Bronchial epithelial cell (primary cell): ENCODE measurements at places on chromosomes 3 and 15. TPM values are rescaled to one million over a fixed set of nuclear protein-coding genes. Genes with fewer than 3 reads are reported as not detected.

The TRH gene
- total RNA-seq = not detected in 2 replicates

DNA sequence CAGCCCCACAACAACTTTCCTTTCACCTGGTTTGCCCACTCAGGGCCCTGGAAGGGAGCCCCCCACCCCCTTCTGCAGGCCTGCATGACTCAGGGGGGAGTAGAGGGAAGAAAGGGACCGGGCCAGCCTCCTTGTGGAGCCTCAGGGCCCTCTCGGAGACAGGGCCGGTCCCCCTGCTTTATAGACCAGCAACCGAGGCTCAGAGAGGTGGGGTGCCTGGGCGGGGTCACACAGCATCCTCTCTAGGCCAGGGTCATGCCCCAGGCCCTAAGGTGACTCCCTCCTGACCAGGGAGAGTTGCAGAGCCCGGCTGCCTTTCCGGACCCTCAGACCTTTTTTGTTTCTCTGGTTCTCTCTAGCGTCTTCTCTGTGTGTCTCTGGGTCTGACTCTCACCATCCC, 211.3 kb downstream of the TBC1D2B start:
- no peak for DNase-seq

The TMEM212 gene
- total RNA-seq = not detected in 2 replicates

DNA sequence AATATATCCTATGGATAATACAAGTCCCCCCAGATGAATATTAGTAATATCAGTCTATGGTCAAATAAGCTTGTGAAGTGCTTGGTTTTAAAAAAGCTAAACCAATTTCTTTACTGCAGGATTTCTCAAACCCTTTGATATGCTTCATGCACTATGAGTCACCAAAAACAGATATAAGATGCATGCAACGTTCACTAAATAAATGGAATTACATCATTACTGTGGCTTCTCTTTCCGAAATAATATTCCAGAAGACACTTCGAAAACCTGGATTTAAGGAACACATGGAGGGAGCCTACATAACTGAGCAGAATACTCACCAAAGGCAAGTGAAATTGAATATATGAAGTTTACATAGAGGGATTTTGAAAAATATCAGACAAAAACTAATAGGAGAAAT, 126.3 kb upstream of the ABI3BP start:
- peak; percentile 48 for DNase-seq

- no peak for DNase-seq
Observed at GRCh38 chr3:129953621-129954020, 20.9 kb upstream of the TRH start.

- DNase-seq = no peak
Observed at GRCh38 chr3:9690451-9691450, 12.9 kb upstream of the CPNE9 start.

DNA sequence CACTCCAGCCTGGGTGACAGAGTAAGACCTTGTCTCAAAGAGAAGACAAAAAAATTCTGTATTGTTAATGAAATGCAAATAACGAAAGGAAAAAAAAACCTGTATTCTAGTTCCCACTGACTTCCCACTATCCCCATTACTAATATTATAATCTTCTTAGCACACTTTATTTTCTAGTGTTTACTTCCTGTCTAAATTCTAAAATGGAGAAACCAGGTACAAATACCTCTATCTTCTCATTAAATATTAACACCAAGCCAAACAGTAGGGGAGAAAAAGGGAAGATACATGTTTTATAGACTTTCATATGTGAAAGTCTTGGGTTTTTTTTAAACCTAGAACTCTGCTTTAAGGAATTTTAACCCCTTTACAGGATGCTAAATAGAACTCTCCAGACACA, 55.3 kb upstream of the PLXND1 start:
- DNase-seq = no peak

The RASL12 gene
- total RNA-seq = not detected in 2 replicates

The ERICH6 gene
- total RNA-seq = under 0.01 TPM in 1 of 2 replicates, not detected in the other

DNA sequence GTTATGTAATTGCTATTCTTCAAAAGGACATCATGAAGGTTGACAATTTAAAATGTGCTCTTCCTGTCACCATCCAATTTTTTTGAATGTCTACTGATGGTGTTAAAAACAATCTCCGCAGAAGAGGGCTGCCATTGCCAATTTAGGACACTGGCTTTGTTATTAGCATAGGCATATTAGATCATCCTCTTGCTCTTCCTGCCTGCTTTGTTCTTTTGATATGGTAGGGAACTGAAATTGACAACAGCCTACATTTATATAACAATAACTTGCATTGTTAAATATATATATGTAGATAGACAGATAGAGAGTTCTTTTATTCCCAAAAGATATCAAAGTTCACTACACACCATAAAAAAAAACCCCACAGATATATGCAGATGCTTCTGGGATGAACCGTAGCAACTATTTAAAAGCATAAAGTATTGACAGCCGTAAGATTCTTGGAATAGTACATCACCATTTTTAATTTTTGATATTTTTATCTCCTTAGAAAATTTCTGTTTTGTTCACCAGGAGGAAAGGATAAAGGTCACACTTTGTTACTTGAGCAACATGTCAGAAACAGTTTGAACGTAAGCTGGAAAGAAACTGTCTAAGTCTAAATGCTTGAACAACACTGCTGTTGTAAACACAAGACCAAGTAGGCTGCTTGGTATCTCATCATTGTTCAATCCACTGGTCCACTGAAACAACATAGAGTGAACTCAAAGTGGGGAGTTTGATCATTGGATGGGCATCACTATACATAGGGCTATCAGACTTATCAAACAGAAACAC, 66.5 kb downstream of the MDFIC2 start:
- no peak for DNase-seq

The CELSR3 gene
- 1.0 and 1.1 TPM in 2 replicates for total RNA-seq

GRCh38 chr3:180048103-180048502, 11.4 kb upstream of the PEX5L start:
- no peak for DNase-seq

- no peak for DNase-seq
Observed at GRCh38 chr3:30333143-30333542, 273.3 kb upstream of the TGFBR2 start.

DNA sequence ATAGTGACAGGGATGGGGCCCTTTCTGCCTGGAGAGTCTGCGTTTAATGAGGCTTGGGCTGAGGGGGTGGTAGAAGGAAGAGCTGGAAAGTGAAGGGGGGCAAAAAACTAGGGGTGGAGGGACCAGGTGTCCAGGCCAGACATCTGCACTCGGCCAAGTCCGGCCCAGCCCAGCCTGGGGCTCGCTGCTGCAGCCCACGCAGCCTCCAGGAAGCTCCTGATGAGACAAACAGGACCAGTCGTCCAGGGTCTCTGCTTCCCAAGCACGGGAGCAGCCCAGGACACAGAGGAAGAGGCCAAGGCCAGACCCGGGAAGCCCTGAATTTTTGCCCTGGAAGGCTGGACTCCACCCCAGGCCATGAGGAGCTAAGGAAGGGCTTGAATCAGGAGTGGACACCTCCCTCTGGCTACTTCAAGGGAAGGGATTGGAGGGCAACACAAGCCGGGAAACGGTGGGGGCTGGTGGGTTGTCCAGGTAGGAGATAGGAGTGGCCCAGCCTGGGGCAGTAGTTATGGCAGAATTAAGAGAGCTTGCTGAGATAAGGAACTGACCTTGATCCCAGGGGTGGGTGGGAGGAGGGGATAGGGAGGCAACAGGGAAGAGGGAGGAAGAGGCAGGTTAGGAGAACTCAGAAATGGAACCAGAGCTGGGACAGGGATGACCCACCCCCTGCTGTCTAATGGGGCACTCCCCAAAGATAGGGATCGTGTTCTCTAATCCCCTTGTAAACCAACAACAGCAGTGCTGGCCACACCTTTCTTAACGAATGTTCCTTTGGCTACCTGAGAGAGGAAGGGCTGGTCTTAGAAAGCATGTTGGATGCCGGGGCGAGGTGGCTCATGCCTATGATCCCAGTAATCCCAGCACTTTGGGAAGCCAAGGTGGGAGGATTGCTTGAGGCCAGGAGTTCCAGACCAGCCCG, 89.5 kb downstream of the ANP32A start:
- no peak for DNase-seq

DNA sequence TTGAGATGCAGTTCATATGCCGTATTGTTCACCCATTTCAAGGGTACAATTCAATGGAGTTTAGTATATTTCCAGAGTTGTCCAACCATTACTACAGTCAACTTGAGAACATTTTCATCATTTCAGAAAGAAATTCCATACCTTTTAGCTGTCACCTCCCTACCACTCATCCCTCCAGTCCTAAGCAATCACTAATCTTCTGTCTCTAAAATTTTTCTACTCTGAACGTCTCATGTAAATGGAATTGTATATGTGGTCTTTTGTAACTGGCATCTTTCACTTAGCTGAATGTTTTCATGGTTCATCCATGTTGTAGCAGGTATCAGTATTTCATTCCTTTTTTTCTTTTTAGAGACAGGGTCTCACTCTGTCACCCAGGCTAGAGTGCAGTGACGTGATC, 51.1 kb downstream of the CMTM7 start:
- peak; percentile 56 for DNase-seq

DNA sequence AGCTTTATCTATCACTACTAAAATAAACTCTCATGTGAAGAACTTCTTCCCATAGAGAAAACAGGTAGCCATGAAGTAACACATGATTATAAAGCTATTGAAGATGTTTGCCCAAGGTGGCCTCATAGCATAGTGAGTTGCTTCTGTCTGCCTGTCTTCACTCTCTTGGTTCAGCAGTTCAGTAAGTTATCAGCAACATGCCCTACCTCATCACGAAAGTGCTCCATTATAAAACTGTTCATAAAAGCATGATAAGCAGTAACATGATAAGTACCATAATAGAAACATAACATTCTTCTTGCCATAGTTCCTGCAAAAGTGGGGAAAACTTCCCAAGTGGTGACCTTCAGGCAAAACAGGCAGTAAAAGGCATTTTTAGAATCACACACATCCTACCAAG, 45.6 kb downstream of the MRPL3 start:
- DNase-seq = no peak

The PLCB2 gene
- not detected in 2 replicates for total RNA-seq

The KCNMB3 gene
- 0.38 and 1.1 TPM in 2 replicates for total RNA-seq

- DNase-seq = no peak
Observed at GRCh38 chr3:42556089-42556632, 25.6 kb downstream of the SEC22C start.

GRCh38 chr3:141955175-141955574, 78.7 kb downstream of the ATP1B3 start:
- peak; percentile 12 for DNase-seq

The NECTIN3 gene
- 6.4 and 13.2 TPM in 2 replicates for total RNA-seq

DNA sequence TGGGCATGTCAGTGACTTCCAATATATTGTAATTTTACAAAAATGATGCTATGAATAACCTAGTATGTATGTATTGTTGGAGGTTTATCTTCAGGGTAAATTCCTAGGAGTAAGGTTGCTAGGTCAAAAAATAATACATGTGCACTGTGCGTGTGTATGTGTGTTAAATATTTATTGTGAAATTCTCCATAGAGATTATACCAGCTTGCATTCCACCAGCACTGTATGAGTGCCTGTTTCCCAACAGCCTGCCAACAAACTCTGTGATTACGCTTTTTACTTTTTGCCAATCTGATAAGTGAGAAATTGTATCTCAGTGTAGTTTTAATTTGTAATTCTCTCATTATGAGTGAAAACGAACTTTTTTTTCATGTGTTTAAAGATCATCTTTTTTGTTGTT, 12.6 kb upstream of the IGF2BP2 start:
- DNase-seq = no peak

DNA sequence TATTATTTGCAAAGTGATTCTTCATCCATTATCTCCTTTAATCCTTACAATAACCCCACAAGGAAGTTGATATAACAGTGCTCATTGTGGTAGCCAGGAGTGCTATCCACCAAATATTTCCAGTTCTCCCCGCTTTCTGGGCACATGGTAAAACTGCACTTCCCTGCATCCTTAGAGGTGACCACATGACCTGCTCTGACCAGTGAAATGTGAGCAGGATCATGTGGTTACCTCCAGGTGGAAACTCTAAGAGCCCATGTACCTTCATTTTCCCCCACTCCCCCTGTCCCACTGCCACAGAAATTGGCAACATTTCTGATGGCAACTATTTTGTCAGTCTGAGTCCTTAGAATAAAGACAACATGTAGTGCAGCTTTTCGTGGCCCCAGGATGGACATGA, 89.7 kb downstream of the MRPL46 start:
- DNase-seq = no peak

DNA sequence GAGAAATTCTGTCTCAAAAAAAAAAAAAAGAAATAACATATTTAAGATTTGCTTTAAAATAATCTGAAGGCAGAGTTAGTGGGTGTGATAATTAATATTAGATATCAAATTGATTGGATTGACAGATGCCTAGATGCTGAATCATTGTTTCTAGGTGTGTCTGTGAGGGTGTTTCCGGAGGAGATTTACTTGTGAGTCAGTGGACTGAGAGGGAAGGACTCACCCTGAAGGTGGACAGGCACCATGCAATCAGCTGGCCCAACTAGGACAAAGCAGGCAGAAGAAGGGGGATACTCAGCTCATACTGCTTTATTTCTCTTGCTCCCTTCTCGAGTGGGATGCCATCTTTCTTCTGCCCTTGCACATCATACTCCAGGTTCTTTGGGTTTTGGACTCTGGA, 16.7 kb upstream of the RPL24 start:
- DNase-seq = peak; percentile 93

DNA sequence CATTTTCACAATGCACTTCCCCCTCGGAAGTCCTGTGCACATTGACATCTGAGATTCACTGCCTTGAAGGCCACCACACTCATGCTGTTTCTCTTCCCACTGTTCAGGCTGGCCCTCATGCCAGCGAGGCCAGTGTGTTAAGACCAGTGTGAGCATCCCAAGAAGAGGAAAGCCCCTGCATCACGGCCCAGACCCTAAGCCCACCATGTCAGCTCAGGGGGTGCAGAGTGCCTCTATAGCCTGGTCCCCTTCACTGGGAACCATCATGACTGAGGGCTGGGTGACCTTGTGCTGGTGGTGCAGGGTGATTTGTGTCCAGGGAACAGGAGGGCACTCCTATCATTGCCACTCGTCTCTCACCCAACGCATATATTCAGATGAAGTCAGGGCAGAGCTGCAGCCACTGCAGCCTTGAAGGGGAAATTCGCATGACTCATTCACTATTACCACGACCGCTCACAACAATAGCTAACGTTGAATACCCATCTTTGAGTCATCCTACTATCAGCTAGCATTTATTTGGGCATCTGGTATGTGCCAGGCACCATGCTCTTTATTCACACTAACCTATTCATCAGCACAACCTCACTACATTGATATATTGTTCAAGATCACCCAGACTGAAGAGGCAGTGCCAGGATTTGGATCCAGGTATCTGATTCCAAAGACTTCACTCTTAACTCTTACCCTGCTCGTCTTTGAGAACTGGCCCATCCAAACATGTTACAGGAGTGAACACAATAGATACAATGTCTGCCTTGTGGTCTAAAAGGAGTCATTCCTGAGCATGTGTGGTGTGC, 58.8 kb upstream of the SLC6A11 start:
- DNase-seq = peak; percentile 97

- no peak for DNase-seq
Observed at GRCh38 chr15:82914396-82914795, 38.1 kb downstream of the HOMER2 start.

- peak; percentile 48 for DNase-seq
Observed at GRCh38 chr3:71413572-71413971, 170.0 kb downstream of the FOXP1 start.

GRCh38 chr15:39747326-39747725, 35.3 kb downstream of the FSIP1 start:
- peak; percentile 64 for DNase-seq

The REC114 gene
- total RNA-seq = not detected in 2 replicates

GRCh38 chr15:78374436-78375393, 34.6 kb downstream of the CRABP1 start:
- peak; percentile 86 for DNase-seq

The ST3GAL6 gene
- total RNA-seq = 2.9 and 5.4 TPM in 2 replicates

The PLXNB1 gene
- total RNA-seq = 63.7 and 90.4 TPM in 2 replicates
